Right ventricle myocardium superior (tissue), 1 donor: ENCODE measurements at places on chromosomes 6 and 20. TPM values are rescaled to one million over a fixed set of nuclear protein-coding genes. Genes with fewer than 3 reads are reported as not detected.

DNA sequence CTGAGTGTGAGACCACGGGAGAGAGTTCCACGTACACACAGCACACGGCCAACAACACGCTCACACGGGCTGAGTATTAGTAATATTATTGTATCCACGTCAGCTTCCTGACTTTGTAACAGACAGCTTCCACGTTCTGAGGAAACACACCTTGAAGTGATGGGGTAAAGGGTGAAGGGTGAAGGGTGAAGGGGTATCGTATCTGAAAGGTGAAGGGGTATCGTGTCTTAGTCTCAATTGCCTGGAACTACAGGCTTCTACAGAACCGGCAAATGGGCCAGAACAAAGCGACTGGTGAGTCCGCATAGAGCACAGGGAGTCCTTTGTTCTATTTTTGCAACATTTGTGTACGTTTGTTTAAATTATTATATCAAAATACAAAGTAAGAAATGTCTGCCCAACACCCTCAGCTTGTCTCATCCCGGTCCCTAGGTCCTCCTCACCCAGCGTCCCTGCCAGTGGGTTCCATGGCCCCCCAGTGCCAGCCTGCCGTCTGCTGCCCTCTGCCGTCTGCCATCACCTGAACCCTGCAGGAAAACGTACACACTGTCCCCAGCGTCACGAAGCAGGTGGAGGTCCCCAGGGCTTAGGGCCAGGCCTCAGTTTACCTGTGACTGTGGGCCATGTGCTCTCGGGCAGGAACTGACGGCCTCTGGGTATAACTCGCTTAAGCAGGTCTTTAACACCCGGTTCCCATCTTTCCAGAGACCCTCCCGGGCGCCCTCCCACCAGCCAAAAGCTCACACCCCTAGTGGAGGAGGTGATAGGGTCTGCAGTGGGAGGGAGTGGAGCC, 4.4 kb upstream of the HELZ2 start:
- no peak for DNase-seq

DNA sequence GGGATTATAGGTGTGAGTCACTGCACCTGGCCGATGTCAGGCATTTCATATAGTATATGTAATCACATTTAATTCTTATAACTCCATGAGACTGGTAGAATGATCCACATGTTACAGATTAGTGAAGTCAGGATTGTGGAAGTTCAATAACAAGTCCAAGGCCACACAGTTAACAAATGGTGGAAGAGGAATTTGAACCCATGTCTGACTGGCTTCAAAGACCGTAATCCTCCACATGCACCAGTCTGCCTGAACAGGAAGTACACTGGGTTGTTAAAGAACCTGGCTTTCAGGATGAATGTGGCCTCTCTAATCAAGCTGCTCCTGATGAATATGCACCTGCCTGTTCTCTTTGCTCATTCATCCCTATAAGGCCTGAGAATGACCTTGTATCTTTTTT, 122.0 kb upstream of the HDAC2 start:
- DNase-seq, result no peak

DNA sequence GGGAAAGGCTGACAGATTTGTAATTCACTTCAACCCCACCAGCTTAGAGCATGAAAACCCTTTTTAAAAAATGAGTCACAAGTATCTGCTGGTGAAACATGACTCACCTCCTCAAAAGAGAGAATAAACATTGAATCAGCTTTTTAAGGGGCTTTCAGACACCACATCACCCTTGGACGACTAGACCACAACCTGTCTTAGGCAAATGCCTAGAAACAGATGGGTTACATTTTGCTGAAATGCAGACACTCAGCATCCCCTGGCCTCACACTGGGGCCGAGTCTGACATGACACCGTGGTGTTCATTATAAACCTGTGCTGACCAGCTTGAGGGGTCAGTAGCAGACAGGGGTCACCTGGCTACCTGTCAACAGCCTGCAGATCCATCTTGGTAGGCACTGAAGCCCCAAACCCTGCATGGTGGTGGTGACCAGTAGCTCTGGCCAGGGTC, 175.3 kb upstream of the CST7 start:
- DNase-seq, result no peak

The SLC35D3 gene
- not detected for total RNA-seq

The BMP2 gene
- total RNA-seq, result 2.5 TPM

- no peak for DNase-seq
These were observed 467.1 kb downstream of the HDGFL1 start for GRCh38 chr6:23036406-23036983.

GRCh38 chr6:111057074-111057752, 30.1 kb upstream of the SLC16A10 start:
- no peak for DNase-seq

DNA sequence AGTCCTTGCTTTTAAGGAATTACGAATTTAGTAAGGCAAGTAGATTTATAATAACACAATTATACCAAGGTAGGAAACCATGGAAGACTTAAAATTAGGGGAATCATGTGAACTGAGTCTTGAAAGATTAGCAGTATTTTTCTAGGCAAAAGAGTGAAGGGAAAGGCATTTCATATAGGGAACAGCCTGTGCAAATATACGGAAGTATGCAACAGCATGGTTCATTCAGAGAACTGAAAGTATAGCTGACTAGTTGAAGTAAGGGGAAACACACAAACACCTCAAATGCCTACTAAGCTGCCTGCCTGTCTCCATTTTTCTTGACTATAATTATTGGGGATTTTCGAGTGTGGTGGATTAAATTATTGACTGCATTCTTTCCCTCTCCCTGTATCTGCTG, 39.0 kb upstream of the ECHDC1 start:
- no peak for DNase-seq
